ENCODE measurements at places on chromosomes 6 and 20. TPM values are rescaled to one million over a fixed set of nuclear protein-coding genes. Genes with fewer than 3 reads are reported as not detected.

DNA sequence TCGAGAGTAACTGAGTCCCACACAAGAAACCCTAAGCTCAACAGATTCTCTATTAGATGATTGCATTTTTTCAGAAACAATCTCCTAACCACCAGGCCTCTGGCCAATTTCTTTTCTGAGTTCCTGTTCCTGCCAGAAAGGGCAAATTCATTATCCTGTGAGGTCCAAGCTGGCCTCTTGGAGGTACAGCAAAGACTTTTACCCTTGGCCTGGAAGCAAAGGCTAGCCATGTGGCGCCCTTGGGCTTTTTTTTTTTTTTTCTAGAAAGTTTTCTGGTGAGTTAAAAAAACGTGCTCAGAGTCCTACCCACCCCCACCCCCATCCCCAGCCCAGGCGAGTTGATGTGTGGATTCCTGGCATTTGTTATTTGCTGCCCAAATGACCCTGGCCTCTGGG is 59.0 kb upstream of the EEF1A1 start:
- DNase-seq: no peak
- H3K4me3 ChIP-seq: peak overlapping the region; percentile 69
- peak overlapping the region; percentile 95 for H3K27ac ChIP-seq
- H3K36me3 ChIP-seq: peaks cover 12% of the 10 kb centered on the region
- H3K27me3 ChIP-seq: no peaks in the 10 kb centered on the region
- peaks cover 21% of the 10 kb centered on the region for H3K4me1 ChIP-seq

DNA sequence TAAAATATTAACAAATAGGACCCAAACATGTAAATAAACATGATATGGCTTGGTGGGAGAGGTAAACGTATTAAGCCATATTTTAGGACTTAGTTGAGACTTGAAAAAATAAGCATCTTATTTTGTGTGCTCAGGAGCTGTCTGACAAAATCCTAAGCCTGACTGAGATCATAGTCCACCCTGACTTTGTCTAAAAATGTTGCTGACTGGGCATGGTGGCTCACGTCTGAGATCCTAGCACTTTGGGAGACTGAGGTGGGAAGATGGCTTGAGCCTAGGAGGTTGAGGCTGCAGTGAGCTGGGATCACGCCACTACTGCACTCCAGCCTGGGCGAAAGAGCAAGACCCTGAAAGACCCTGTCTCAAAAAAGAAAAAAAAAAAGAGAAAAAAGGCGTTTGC is 52.1 kb downstream of the AIG1 start:
- H3K27ac ChIP-seq: no peak overlapping the region
- no peaks in the 10 kb centered on the region for H3K27me3 ChIP-seq
- peaks cover 6% of the 10 kb centered on the region for H3K4me1 ChIP-seq
- no peak for DNase-seq
- H3K36me3 ChIP-seq: no peaks in the 10 kb centered on the region

GRCh38 chr20:35611482-35611881 is 4.1 kb upstream of the SPAG4 start:
- no peaks in the 10 kb centered on the region for H3K36me3 ChIP-seq
- DNase-seq: no peak
- no peak overlapping the region for H3K27ac ChIP-seq

DNA sequence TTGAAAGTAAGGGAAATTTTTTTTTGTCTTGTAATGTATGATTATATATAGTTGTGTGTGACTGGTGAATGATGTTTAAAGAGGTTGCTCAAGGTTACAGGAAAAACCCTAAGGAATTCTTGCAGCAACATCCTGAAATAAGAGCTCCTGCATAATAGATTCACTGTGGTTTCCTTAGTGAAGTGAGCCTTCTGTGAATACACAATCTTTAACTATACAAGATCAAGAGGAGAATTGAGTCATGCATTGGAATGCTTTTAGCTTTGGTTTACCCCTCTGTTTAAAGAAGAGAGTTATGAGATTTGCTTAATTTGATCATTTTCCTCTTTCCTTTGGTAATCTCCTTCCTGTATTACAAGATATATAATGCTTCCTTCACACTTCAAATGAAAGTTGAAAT is 141.6 kb upstream of the EYA4 start:
- H3K4me3 ChIP-seq: no peak overlapping the region
- no peaks in the 10 kb centered on the region for H3K36me3 ChIP-seq
- no peak overlapping the region for H3K27ac ChIP-seq
- H3K27me3 ChIP-seq: no peaks in the 10 kb centered on the region
- DNase-seq: no peak
- no peaks in the 10 kb centered on the region for H3K4me1 ChIP-seq

The BTN1A1 gene
- not detected for total RNA-seq

The BIRC7 gene
- not detected for total RNA-seq

The GJA1 gene
- total RNA-seq: not detected

The ANGPT4 gene
- total RNA-seq: not detected

The PCSK2 gene
- total RNA-seq: not detected

The DACT2 gene
- 2.3 TPM for total RNA-seq

Data from activated T-helper 1 cell treated with anti-CD3 and anti-CD28 coated beads, Interleukin-12 subunit alpha, Interleukin-12 subunit beta, Interleukin-2, Interleukin-4 antibody, amounts not matched to agents 30 ng/mL and 10 ng/mL and 1 ng/mL, durations not matched to agents 14 hours and 24 hours and 36 hours (primary cell).